ENCODE measurements at places on chromosomes 6 and 20.

GRCh38 chr20:14906908-14907434 lies 569.6 kb upstream of the FLRT3 start:
- no peak for DNase-seq

DNA sequence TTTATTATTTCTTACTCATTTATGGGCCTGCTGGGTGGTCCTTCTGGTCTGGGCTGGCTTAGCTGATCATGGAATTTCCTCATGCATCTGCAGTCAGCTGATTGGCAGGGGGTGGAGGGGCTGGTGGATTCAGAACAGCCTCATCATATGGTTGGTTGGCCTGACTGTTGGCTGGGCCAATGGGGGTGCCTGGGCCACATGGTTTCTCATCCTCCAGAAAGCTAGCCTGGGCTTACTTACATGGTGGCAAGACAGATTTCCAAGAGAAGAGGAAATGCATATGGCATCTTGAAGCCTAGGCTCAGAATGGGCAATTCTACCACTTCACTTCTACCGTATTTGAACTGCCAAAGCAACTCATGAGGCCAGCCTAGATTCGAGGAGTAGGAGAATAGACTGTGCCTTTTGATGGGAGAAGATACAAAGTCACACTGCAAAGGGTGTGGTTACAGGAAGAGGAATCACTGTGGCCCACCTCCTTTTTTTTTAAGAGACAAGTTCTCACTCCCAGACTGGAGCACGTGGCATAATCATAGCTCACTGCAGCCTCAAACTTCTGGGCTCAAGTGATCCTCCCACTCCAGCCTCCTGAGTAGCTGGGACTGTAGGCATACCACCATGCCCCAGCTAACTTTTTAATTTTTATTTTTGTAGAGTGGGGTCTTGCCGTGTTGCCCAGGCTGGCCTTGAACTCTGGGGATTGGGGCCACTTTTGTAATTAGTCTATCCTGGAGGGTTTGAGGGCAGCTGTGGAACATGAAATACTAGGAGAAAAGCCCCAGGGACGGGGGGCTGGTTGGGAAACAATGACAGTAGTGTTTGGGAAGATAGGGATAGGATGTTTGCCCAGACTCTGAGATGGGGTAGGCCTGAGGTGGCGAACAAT lies 47.6 kb upstream of the RNF24 start:
- no peak for DNase-seq

GRCh38 chr6:143562143-143562542 lies 50.6 kb upstream of the FUCA2 start:
- no peak for DNase-seq

DNA sequence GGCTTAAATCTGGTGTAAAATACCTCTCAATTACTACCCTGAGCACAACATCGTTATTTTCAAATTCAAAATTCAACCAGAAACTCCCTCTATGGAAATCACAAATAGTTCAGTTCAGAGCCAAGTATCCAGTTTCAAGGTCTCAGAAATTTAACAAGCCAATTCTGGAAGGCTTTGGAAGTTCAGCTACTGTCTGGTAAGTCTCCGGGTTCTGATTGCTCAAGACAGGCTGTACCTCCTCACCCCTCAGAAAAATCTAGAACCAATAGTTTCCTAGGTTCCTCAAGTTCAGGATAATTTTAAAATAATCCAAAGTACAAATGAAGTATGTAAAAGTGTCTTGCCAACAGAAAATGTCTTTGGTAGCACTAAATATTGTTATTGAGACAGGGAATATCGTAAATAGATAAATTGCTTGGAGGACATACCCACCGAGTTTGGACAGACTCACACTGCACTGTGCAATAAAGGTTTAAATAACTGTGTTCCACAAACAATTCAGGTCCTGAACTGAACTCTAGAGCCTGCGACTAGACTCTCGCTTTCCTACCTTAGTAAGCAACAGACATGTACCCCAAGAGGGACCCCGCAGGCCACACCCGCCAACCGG lies 729 bp downstream of the ATG5 start:
- DNase-seq: no peak

- no peak for DNase-seq
These were observed 90.5 kb upstream of the LY86 start for GRCh38 chr6:6497976-6498375.

- DNase-seq: no peak
These were observed 496.0 kb upstream of the MARCKS start for GRCh38 chr6:113361014-113361645.

DNA sequence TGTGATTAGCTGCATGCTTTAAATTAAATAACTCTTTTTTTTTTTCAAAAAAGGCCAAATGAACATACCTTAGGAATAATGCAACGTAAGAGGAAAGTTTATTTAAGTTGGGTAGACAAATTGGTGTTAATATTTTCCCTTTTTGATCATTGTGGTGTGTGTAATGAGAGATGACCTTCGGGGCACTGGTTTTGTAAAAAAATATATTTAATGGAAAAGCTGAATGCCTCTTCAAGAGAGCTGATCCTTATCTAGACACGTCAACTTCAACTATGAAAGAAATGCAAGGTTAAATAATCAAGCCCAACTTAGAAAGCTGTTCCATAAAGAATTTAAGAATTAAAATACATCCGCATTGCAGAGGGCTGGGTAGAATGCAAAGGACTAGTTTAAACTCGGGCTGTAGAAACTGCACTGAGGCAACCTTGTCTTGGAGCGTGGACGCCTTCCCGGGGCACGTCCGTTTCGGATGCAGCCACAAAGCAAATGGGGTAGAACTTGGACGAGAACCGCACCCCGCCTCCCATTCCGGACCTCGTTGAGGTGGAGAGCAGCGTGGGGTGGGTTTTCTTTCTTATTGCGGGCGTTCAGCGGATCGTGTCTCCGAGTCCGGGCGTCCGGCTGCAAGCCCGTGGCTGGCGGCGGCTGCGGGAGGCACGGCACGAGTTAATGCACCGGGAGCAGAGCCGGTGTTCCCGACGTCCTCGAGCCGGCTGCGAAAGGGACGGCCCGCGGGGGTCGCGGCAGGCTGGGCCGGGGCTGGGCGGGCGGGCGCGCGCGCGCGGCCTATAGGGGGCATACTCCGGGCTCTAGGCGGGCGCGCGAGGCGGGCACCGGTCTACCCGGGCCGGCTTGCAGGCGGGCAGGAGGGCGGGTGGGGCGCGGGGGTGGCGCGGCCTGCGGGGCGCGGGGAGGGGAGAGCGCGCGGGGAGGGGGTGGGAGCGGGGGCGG lies 1.9 kb downstream of the JARID2 start:
- DNase-seq: no peak

DNA sequence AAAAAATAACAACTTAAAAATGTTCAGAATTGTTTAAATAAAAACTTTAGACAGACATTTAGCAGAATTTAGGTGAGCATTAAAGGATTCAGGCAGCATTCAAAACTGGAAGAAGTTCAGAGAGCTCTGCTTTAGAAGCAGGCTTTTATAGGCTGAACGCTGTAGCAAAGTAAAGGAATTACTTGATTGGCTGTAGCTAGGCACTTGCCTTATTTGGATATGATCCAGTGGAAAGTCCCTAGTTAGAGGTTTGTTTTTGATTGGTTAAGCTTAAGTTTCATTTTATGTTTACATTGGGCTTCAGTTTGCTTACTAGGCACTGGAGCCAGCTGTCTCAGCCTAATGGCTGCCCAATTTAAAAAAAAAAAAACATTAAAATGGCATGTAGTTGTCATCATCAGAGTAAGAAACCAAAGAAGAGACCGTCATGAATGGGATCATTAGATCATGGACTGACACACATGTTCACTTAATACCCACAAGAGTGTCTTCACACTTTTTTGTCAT lies 65.1 kb downstream of the CBFA2T2 start:
- DNase-seq: peak; percentile 32

DNA sequence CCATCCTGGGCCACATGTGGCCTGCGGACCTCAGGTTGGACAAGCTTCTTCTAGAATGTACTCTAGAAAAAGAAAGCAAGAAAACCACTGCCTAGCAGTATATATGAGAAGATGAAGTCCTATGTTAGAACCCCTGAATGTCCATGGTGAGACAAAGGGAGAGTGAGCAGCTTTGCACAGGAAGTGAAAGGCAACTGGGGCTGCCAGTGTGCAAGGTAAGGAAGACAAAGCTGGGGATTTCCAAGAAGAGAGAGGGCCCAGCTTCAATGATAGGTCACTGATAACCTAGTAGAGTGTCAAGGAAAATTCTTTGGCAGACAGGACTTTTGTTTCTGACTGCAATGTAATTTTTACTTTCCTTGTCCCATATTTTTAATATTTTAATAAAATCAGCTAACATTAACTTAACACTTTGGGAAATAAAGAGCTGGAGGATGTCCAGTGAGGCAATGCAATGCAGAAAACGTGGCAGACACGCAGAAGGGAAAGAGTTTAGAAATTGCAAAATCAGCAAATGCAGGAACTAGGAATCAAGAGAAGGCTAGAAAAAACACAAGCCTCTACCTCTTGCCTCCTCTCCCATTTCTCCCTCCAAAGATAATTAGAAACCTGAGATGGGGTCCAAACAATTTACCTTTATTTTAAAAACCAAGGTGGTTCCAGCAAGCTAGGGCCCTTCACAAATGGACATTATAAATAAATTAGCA lies 47.4 kb downstream of the CYP39A1 start:
- DNase-seq: no peak

- no peak for DNase-seq
These were observed 25.1 kb downstream of the KIF16B start for GRCh38 chr20:16548068-16548672.

- DNase-seq: no peak
These were observed 822 bp downstream of the FOXQ1 start for GRCh38 chr6:1312473-1313367.

DNA sequence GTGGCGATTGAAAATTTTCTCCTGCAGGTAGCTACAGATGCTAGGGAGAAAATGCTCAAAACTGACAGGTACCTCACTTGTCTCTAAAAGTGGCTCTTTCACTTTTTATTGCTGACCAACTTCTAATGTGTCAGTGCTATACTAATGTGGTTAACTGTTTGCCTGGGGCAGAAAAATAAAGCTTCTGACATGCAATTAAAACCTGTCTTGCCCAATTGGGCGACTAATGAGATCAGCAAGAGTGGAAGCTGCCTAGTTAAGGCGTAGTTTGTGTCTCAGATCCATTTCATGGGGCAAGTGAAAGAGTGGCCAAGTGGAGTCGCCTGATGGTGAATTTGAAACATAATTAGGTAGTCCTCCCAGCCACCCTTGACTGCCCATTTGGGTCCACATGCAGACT lies 193.3 kb downstream of the TSHZ2 start:
- DNase-seq: no peak

- DNase-seq: no peak
These were observed 258.0 kb downstream of the ZFAND3 start for GRCh38 chr6:38077488-38078030.

DNA sequence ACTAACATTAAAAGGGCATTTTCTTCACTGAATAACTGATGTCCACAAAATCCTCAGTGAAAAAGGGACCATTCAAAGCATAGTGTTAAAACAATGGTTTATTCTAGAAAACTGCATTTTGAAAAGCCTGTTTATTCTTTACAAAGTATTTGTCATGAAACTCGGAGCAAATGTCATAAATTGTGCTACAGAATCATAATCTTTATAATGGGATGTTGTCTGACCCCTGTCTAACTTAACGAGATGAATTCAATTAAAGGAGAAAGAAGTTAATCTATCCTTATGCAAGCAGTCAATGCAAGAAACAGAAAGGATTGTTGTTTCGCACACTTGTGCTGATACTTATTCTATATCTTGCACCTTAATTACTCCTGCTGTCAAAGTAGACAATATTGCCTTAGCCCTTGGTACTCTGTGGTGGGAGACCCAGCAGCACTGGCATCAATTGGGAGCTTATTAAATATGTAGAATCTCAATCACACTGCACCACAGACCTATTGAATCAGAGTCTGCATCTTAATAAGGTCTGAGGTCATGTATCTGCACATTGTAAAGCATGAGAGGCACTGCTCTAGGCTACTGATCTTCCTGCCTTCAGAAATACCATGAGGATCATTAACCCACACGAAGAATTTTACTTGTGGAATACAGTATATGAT lies 708.3 kb downstream of the HDGFL1 start:
- DNase-seq: peak; percentile 42

GRCh38 chr6:1001655-1002349 lies 308.9 kb upstream of the EXOC2 start:
- DNase-seq: no peak

GRCh38 chr6:42210551-42210950 lies 7.1 kb downstream of the MRPS10 start:
- no peak for DNase-seq

GRCh38 chr6:56938649-56939191 lies 16.2 kb upstream of the BEND6 start:
- DNase-seq: no peak

DNA sequence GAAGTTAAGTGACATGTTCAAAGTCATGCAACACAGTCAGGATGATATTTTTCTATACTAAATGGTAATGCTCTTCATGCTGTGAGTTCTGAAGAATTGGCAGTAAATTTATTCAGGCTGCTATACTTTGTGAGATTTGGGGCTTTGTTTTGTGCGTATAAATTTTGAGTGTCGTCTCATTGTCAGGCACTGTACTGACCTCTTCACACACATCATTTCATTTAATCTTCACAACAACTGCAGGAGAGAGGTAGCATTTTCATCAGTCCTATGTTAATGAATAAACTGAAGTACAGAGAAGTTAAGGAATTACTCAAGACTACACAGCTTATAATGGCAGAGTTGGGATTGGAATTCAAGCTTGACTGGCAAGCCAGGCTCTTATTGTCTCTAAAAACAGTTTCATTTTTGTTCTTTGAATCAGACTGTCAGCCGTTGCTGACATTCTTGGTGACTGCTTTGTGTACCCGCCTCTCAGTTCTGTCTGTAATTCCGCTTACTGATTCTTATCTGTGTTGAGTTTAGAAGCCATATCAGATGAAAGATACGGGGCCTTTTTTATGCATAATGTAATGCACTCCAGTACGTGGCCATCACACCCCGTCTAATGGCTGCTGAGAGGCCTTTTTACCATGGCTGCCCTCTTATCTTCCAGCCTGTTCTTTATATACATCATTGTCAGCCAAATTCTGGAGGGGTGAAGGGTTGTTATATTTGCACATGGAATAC lies 274.9 kb downstream of the UTRN start:
- DNase-seq: no peak

DNA sequence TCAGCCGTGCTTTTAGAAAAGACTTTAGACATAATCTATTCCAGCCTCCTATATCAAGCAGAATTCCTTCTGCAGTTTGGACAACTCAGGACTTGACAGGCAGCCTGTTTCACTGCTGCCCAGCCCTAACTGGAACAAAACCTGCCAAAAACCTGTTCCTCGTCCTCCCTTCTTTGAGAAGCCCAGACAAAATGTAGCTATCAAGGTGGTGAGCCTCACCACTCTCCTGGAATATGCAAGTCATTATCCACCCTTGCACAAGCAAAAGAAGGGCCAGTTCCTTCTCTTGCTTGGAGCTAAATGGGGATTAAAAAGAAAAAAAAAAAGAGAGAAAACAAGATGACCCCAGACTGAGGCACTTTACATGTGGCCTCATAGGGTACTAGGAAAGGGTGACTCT lies 64.2 kb downstream of the TFAP2A start:
- DNase-seq: no peak

- DNase-seq: no peak
These were observed 58.5 kb downstream of the GPR6 start for GRCh38 chr6:110036408-110037302.

Data from globus pallidus (tissue), 1 donor.